PC-9 (cell line): ENCODE measurements at places on chromosomes 2 and 18. TPM values are rescaled to one million over a fixed set of nuclear protein-coding genes. Genes with fewer than 3 reads are reported as not detected.

The ZSWIM2 gene
- total RNA-seq = not detected in 2 replicates

The CCDC68 gene
- total RNA-seq = 2.7 and 2.9 TPM in 2 replicates

The NEU2 gene
- not detected in 2 replicates for total RNA-seq

The SERPINB10 gene
- total RNA-seq = not detected in 2 replicates

The ALPP gene
- 47.5 and 57.8 TPM in 2 replicates for total RNA-seq

- H3K27me3 ChIP-seq = peaks cover 86% of the 10 kb centered on the region
- no peaks in the 10 kb centered on the region for H3K36me3 ChIP-seq
- no peak overlapping the region for H3K4me3 ChIP-seq
- no peak overlapping the region for H3K27ac ChIP-seq
- H3K4me1 ChIP-seq = no peaks in the 10 kb centered on the region
These were observed 33.5 kb downstream of the TPRKB start for GRCh38 chr2:73703675-73704074.

DNA sequence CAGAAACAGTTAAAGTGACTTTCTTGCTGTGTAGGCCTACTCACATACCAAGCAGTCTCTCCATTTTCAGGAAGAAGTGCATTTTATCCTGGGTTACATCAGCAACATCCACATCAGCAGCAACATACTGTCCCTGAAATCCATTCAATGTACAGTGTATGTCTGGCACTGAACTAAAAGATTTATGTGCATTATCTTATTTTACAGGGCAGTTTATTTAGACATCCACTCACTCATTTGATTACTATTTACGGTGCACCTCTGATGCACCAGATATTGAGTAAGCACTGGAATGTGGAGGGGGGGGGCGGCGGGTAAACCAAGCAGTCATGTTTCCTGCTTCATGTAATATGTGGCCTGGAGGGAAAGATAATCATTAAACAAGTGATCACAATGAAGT, 1128.2 kb downstream of the BCL11A start:
- H3K4me3 ChIP-seq = no peak overlapping the region
- H3K4me1 ChIP-seq = no peaks in the 10 kb centered on the region
- no peak overlapping the region for H3K27ac ChIP-seq
- H3K36me3 ChIP-seq = no peaks in the 10 kb centered on the region
- no peaks in the 10 kb centered on the region for H3K27me3 ChIP-seq

- no peaks in the 10 kb centered on the region for H3K4me1 ChIP-seq
- H3K4me3 ChIP-seq = no peak overlapping the region
- no peaks in the 10 kb centered on the region for H3K36me3 ChIP-seq
- DNase-seq = no peak
- H3K27ac ChIP-seq = no peak overlapping the region
These were observed 9.1 kb downstream of the TNP1 start for GRCh38 chr2:216850665-216851322.

DNA sequence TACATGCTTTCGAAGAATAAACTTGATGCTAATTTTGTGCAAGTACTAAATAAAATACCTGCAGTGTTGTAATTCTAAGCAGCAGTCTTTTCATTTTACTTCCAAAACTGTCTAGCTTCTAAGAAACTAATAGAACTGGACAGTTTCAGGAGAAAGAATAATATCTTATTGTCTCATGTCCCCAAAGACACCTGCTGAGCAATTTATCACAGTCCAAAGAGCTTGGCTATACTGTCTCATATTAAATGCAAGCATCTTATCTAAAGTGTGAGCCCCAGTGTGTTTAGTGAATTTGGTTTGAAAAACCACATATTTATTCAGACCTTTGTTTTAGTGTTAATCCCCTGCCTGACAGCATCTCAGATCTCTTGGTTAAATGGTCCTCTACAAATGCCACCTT, 374.3 kb downstream of the TMX3 start:
- no peak overlapping the region for H3K27ac ChIP-seq
- DNase-seq = no peak
- no peak overlapping the region for H3K4me3 ChIP-seq
- no peaks in the 10 kb centered on the region for H3K36me3 ChIP-seq

- H3K36me3 ChIP-seq = no peaks in the 10 kb centered on the region
- no peak overlapping the region for H3K4me3 ChIP-seq
- DNase-seq = no peak
- no peaks in the 10 kb centered on the region for H3K27me3 ChIP-seq
These were observed 169.5 kb upstream of the AGAP1 start for GRCh38 chr2:235324324-235324723.

- DNase-seq = no peak
- no peak overlapping the region for H3K27ac ChIP-seq
- H3K4me3 ChIP-seq = no peak overlapping the region
- H3K36me3 ChIP-seq = 0 out of 2 replicates have a peak, but pooled peaks cover 7% of the 10 kb centered on the region
These were observed 421 bp upstream of the VAMP5 start for GRCh38 chr2:85583667-85584353.

DNA sequence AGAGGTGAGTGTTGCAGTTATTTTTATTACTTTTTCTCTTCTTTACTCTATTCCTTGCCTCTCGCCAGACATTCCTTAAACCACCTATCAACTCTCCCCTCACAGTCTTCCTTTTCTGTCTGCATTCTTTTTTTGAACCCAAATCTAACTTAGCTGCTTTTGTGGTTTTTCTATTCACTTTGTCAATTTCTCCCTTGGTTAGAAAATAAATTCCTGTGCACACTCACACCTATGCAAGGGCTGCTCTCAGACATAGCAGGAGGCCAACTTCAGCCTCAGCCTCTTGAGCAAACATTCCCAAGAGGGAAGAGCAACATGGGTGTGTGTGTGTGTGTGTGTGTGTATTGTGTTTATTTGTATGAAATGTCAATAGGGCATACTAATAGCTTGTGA, 808.6 kb downstream of the RNF144A start:
- no peaks in the 10 kb centered on the region for H3K4me1 ChIP-seq
- no peak for DNase-seq
- peaks cover 56% of the 10 kb centered on the region for H3K27me3 ChIP-seq

DNA sequence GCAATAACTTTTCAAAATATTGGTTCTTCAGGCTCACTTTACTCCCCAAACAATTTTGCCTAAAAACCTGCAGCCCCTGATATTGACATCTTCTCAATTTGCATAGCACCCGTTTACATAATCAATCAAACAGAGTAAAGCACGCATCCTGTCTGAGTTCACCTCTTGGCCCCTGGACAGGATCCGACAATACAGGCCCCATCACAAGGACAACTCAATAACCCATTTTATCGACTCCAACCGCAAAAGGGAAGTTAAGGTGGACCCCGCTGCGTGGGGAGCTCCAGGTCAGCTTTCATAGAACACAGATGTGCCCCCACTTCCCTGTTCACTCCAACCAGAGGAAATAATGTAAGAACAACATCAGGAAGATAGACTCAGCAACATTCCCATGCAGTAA, 44.7 kb downstream of the TTC32 start:
- H3K36me3 ChIP-seq = no peaks in the 10 kb centered on the region
- H3K27ac ChIP-seq = no peak overlapping the region
- peaks cover 10% of the 10 kb centered on the region for H3K4me1 ChIP-seq
- no peaks in the 10 kb centered on the region for H3K27me3 ChIP-seq
- DNase-seq = no peak

GRCh38 chr2:64504774-64505720, 19.1 kb upstream of the AFTPH start:
- H3K27me3 ChIP-seq = no peaks in the 10 kb centered on the region
- no peak overlapping the region for H3K27ac ChIP-seq
- no peak for DNase-seq
- H3K4me3 ChIP-seq = no peak overlapping the region
- H3K36me3 ChIP-seq = no peaks in the 10 kb centered on the region

GRCh38 chr2:215723631-215724011, 287.8 kb upstream of the FN1 start:
- no peak for DNase-seq
- no peaks in the 10 kb centered on the region for H3K36me3 ChIP-seq
- no peak overlapping the region for H3K27ac ChIP-seq
- H3K4me3 ChIP-seq = no peak overlapping the region
- H3K4me1 ChIP-seq = 0 out of 2 replicates have a peak, but pooled peaks cover 2% of the 10 kb centered on the region

DNA sequence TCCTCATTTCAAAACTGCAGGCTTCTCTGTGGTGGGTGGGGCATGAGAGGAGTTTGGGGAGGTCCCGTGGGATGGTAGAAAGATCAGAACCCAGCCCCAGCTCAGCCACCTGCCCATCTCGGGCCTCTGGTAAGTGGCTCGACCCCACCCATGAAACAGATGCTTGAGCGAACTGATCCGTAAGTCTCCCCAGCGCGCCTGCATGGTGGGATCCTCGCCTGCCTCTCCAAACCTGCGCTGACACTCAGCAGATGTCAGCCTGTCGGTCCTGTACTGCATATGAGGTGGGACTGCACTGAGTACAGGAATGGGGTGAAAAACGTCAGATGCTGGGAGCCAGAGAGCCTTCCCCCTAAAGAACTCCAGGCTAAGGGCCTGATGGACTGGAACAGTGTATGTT, 15.9 kb upstream of the RPL31 start:
- H3K4me1 ChIP-seq = no peaks in the 10 kb centered on the region
- no peak overlapping the region for H3K27ac ChIP-seq
- no peak overlapping the region for H3K4me3 ChIP-seq
- DNase-seq = no peak
- no peaks in the 10 kb centered on the region for H3K27me3 ChIP-seq
- peaks cover 34% of the 10 kb centered on the region for H3K36me3 ChIP-seq

DNA sequence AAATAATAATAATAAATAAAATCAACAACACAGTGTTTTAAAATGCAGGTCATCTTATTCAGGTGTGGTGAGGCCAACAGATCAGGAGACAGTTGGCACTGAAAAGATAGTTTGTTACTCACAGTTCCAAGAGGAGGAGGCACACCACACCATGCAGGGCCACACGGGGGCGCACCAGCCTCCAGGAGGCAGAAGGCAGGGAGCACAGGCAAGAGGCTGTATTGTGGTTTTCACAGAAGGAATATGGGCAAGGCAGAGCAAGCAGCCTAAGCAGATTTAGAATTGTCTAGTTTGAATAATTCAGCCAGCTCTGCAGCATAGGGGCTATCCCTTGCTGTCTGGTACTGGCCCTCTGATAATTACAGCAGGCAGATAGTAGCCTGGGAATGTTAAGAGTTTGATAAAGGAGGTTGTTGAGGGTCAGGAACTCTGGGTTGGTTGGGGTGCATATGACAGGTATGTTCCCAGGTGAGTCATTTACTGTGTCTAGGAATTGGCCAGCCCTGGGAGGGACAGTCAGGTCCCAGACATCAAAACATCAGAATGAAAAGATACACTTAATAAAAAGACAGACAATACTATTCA, 31.3 kb downstream of the KIAA2012 start:
- H3K27ac ChIP-seq = no peak overlapping the region
- H3K4me1 ChIP-seq = no peaks in the 10 kb centered on the region
- H3K27me3 ChIP-seq = no peaks in the 10 kb centered on the region
- no peak overlapping the region for H3K4me3 ChIP-seq
- peak; percentile 39 for DNase-seq
- no peaks in the 10 kb centered on the region for H3K36me3 ChIP-seq

DNA sequence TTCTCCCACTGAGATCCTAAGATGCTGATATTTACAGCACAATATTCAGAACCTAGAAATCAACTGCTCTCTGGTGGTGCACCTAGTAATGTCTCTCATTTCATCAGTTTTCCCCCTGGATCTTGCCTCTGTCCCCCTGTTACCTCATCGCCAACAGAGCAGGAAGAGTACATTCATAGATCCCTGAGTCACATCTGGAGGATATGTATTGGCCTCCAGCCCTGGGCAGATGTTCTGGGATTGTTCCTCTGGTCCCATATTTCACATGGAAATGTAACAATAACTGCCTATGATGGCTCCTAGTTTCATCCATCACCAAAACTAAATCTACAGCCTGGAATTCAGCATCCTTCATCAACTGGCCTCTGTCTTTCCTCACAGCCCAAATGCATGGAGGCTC, 278.8 kb upstream of the SLC14A2 start:
- no peaks in the 10 kb centered on the region for H3K36me3 ChIP-seq
- no peak overlapping the region for H3K27ac ChIP-seq
- H3K4me3 ChIP-seq = no peak overlapping the region
- DNase-seq = no peak
- no peaks in the 10 kb centered on the region for H3K27me3 ChIP-seq

DNA sequence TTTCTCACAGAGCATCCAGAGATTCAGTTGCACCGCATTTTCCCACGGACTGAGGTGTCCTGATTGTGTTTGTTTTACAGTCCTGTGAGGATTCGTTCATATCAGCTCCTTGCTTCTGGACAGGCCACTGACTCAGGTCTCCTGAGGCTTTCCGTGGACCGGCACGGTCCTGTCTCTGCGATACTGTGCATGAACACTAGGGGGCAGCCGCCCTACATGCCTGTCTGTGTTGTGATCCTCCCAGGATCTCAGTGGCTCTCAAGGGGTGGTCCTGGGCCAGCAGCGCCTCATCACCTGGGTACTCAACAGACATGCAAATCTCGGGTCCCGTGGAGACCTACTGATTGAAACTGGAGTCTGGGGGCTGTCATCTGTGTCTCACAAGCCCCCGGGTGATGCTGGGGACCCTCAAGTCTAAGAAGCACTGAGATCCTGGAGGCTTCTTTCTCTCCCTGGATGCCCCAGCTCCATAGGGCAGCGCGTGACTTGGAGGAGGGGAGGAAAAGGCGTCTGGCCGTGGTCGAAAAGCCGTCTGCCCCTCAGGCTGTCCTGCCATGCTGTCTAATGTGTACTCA, 28.9 kb downstream of the IL1R2 start:
- H3K27me3 ChIP-seq = no peaks in the 10 kb centered on the region
- no peak overlapping the region for H3K4me3 ChIP-seq
- 0 out of 2 replicates have a peak, but pooled peaks cover 4% of the 10 kb centered on the region for H3K4me1 ChIP-seq
- DNase-seq = peak; percentile 53
- H3K27ac ChIP-seq = no peak overlapping the region
- H3K36me3 ChIP-seq = no peaks in the 10 kb centered on the region

DNA sequence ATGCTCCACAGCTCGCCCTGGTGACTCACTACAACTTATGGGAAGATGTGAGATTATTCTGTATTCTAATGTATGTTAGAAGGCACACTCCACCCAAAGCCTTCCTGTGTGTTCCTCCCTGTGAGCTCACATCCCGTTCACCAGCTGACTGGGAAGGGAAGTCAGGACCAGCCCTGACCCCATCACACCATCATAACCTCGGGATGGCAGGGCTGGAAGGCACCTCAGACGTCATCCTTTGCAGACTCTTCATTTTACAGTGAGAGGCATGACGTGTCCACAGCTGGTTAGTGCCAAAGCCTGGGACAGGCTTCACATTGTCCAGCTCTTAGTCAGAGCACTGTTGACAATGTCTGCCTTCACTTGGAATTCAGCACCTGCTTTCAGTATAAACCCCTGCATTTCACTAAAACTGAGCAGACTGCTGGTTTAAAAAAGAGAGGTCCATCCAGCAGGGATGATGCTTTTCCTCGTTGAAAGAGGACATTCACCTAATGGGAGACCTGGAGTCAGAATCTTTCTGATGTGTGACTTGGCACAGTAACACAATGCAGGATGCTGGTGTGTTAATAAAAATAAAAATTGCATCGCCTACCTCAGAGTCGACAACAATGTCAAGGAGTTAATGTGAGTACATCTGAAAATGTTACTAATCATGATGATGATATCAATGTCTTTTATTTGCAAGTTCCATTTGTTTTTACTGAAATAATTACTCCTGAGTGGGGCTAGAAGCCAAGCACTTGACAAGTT, 418.0 kb upstream of the TNP1 start:
- peaks cover 25% of the 10 kb centered on the region; the same call in 1 of the 2 replicates for H3K4me1 ChIP-seq
- H3K27me3 ChIP-seq = no peaks in the 10 kb centered on the region
- H3K36me3 ChIP-seq = no peaks in the 10 kb centered on the region

- no peak overlapping the region for H3K4me3 ChIP-seq
- H3K27me3 ChIP-seq = no peaks in the 10 kb centered on the region
- no peaks in the 10 kb centered on the region for H3K36me3 ChIP-seq
- no peak for DNase-seq
These were observed 14.9 kb downstream of the ROCK1 start for GRCh38 chr18:21096760-21097159.
